ENCODE measurements at places on chromosomes 16 and 17.

GRCh38 chr17:5694551-5694950, 110.2 kb upstream of the NLRP1 start:
- no peak for DNase-seq

DNA sequence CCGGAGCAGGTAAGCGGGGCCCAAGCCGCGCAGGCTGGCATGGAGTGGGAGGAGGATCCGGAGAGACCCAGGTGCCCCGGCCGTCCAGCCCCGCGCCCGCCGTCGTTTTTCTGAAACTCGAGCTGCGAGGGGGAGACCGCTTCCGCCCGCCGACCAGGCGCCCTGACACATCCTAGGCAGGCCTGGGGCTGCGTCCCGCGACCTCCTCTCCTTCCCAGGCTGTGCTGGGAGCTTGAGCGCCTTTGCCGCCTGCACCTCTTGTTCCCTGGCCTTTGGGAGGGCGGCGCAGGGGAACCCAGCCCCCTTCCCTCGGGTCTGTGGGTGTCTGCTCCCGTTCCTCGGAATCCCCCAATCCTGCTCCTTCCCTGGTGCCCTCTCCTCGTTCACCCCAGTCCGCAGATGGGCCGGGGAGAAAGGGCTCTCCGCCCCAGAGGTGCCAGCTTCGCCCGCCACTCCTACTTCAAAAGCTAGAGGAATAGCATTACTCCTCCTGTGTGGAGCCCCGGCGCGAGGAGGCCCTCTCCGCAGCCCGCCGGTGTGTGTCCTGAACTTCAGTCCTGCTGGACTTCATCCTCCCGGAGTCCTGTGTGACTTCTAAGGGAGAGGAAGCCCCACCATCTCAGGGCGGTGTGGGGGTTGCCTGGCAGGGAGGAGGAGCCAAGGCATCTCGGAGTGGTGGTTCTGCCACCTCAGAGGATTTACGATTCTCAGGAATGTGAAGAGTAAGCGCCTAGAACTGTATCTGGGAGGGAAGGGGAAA, 1.0 kb downstream of the NHERF1 start:
- no peak for DNase-seq

GRCh38 chr16:16780588-16780987, 401.6 kb downstream of the NPIPA7 start:
- no peak for DNase-seq

GRCh38 chr16:85231959-85232358, 119.7 kb upstream of the CIBAR2 start:
- DNase-seq, result no peak

DNA sequence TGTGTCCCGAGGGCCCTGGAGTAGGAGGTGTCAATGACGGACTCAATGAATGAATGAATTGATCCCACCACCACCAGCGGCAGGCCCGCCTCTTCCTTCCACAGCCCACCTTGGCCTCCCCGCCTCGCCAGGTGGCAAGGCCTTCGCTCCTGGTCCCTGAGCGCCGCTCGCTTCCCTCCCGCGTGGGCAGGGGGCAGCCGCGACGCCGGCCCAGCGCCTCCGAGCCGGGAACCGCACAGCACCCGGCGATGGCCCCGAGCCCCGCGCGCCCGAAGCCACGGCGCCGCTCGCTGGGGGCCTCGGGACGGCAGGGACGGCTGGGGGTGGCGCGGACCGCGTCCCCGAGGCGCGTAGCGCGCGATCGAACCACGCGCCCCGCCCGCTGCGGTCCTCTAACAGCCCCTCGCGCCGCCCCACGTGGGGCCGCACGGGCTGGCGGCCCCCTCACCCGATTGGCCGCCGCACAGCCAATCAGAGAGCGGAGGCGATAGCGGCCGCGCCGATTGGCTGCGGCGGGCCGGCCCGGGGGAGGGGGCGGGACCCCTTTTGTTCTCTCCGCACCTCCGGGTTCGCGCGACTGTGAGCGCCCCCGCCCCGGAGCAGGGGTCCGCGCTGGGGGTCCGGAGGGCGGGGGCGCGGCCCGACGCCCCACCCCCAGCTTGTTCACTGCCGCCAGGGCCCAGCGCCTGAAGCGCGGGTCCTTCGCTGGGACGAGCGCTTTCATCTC, 31.4 kb downstream of the ACTG1 start:
- DNase-seq, result no peak

- DNase-seq, result no peak
Measured at GRCh38 chr17:75551266-75551665, 25.8 kb downstream of the LLGL2 start.

DNA sequence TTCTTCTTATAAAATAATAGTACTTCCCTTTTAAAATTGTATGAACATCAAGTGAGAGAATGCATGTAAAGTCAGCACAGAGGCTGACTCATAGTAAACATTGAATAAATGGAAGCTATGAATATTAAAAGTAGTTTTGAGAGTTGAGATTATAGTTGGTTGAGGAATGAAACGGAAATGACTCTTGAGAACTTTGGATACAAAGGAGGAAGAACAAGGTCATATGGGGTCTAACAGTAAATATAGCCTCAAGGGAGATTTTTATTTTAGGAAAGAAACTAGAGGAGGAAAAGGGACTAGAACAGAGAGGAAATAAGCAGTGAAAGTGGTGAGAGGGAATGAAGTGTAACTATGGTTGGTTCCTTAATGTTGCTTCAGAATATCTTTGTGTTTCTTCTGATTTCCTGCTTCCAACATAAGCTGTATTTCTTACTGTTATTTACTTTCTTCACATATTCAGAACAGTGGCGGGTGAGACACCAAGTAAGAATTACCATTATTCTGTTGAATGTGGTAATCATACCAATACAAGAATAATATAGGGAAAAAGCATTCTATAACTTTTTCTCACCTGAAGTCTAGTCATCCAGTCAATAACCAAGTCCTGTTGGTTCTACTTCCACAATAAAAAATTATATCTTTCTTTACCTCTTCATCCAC, 165.1 kb downstream of the CHD9 start:
- peak; percentile 76 for DNase-seq

- peak; percentile 60 for DNase-seq
Measured at GRCh38 chr17:12545877-12546513, 119.7 kb upstream of the MYOCD start.
